Activated CD4-positive, alpha-beta memory T cell treated with anti-CD3 and anti-CD28 coated beads for 36 hours (primary cell): ENCODE measurements at places on chromosomes 2 and 18. TPM values are rescaled to one million over a fixed set of nuclear protein-coding genes. Genes with fewer than 3 reads are reported as not detected.

- H3K4me3 ChIP-seq: no peak overlapping the region
- H3K27ac ChIP-seq: no peak overlapping the region
- no peaks in the 10 kb centered on the region for H3K36me3 ChIP-seq
Measured at GRCh38 chr2:234061624-234062257, 11.2 kb downstream of the SPP2 start.

- no peak overlapping the region for H3K4me3 ChIP-seq
- H3K4me1 ChIP-seq: no peaks in the 10 kb centered on the region
- H3K27me3 ChIP-seq: peaks cover 4% of the 10 kb centered on the region
- DNase-seq: no peak
- no peaks in the 10 kb centered on the region for H3K36me3 ChIP-seq
- no peak overlapping the region for H3K27ac ChIP-seq
Measured at GRCh38 chr18:32243358-32243757, 53.5 kb downstream of the MEP1B start.

DNA sequence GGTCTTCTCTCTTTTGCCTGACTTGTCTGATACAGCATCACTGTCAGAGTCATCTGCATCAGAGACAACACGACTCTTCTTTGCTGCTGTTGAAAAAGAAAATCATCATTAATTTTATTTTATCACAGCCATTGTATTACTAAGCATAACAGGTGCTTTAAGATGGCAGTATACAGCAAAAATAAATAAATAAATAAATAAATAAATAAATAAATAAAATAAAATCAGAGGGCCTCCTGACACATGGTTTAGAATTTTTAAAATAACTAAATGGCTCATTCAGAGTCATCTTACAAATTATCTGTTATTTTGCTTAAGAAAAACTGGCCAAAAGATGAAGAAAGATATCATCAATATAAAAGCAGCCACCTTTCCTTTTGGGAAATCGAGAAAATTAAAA is 22.8 kb downstream of the IWS1 start:
- H3K27me3 ChIP-seq: no peaks in the 10 kb centered on the region
- H3K36me3 ChIP-seq: peaks cover 52% of the 10 kb centered on the region
- H3K4me1 ChIP-seq: peaks cover 29% of the 10 kb centered on the region
- no peak overlapping the region for H3K27ac ChIP-seq
- no peak overlapping the region for H3K4me3 ChIP-seq
- no peak for DNase-seq

DNA sequence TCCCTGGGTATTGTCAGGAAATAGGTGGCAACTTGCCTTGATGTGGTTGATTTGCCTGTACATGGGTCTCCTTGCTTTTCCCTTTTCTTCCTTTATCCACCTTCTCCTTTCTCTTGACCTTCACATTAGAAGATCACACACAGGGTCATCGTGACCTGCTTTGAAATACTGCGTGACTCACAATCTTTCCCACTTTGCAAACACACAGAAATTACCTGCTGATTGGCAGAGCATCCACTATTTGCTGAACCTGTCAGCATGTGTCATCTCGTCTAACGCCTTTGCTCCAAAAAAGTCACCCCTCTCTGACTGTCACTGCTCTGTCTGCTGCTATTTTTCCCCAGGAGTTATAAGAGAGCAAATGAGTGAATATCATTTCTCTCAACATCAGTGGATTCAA is 60.8 kb downstream of the MYO3B start:
- no peak overlapping the region for H3K4me3 ChIP-seq
- peaks cover 14% of the 10 kb centered on the region for H3K27me3 ChIP-seq
- DNase-seq: no peak
- H3K4me1 ChIP-seq: no peaks in the 10 kb centered on the region

- no peak overlapping the region for H3K4me3 ChIP-seq
- H3K27ac ChIP-seq: no peak overlapping the region
- H3K4me1 ChIP-seq: no peaks in the 10 kb centered on the region
- no peaks in the 10 kb centered on the region for H3K36me3 ChIP-seq
- H3K27me3 ChIP-seq: peaks cover 3% of the 10 kb centered on the region
- no peak for DNase-seq
Measured at GRCh38 chr18:21305621-21306020, 63.6 kb downstream of the GREB1L start.

GRCh38 chr2:135186054-135186453 is 134.0 kb downstream of the RAB3GAP1 start:
- peaks cover 5% of the 10 kb centered on the region for H3K36me3 ChIP-seq
- no peak overlapping the region for H3K27ac ChIP-seq
- no peaks in the 10 kb centered on the region for H3K27me3 ChIP-seq
- DNase-seq: no peak

GRCh38 chr2:109679626-109680025 is 65.5 kb downstream of the SOWAHC start:
- no peak overlapping the region for H3K27ac ChIP-seq
- no peak overlapping the region for H3K4me3 ChIP-seq
- no peak for DNase-seq
- H3K4me1 ChIP-seq: no peaks in the 10 kb centered on the region

DNA sequence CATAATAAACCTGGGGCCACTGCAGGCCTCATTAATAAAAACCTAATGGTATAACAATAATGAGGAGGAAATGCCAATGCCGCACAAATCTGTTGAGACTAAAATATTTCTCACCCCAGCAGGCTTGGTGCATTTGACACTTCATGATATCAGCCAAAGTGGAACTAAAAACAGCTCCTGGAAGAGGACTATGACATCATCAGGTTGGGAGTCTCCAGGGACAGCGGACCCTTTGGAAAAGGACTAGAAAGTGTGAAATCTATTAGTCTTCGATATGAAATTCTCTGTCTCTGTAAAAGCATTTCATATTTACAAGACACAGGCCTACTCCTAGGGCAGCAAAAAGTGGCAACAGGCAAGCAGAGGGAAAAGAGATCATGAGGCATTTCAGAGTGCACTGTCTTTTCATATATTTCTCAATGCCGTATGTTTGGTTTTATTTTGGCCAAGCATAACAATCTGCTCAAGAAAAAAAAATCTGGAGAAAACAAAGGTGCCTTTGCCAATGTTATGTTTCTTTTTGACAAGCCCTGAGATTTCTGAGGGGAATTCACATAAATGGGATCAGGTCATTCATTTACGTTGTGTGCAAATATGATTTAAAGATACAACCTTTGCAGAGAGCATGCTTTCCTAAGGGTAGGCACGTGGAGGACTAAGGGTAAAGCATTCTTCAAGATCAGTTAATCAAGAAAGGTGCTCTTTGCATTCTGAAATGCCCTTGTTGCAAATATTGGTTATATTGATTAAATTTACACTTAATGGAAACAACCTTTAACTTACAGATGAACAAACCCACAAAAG is 580.9 kb upstream of the TMEFF2 start:
- H3K4me3 ChIP-seq: no peak overlapping the region
- H3K4me1 ChIP-seq: no peaks in the 10 kb centered on the region
- DNase-seq: no peak
- H3K27me3 ChIP-seq: no peaks in the 10 kb centered on the region
- H3K27ac ChIP-seq: no peak overlapping the region
- H3K36me3 ChIP-seq: no peaks in the 10 kb centered on the region

DNA sequence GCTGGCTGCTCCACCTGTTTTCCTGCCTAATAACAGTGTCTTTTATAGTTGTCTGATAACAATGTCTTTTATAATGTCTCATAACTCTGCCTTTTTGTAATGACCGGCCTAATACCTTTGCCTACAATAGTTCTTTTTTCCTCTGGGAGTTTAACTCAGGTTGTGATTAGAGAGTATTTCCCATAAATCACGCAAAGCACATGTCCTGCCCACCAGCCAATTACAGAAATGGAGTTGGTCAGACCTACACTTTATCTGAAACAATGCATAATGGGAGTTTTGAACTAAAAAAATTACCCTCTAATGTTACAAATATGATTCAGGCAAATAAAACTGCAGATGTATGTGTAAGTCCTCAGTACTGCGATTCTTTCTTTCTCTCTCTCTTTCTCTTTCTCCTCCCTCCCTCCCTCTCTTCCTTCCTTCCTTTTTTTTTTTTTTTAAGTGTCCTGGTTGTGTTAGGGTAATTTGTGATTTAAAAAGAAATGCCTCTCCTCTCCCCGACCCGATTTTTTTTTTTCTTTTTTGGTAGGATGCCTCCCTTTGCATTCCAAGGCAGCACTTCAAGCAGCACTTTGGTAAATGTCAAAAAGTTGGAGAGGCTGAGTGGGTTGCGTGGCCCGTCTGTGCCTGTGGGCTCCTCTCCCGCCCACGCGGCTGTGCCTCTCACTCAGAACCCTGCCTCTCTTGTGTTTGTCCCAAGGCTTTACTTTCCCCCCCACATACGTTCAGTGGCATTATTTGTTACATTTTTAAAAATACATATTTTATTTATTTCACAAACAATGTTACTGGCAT is 147.3 kb downstream of the AGAP1 start:
- no peak overlapping the region for H3K27ac ChIP-seq
- no peak overlapping the region for H3K4me3 ChIP-seq
- H3K36me3 ChIP-seq: no peaks in the 10 kb centered on the region
- DNase-seq: no peak
- H3K27me3 ChIP-seq: peaks cover 11% of the 10 kb centered on the region

DNA sequence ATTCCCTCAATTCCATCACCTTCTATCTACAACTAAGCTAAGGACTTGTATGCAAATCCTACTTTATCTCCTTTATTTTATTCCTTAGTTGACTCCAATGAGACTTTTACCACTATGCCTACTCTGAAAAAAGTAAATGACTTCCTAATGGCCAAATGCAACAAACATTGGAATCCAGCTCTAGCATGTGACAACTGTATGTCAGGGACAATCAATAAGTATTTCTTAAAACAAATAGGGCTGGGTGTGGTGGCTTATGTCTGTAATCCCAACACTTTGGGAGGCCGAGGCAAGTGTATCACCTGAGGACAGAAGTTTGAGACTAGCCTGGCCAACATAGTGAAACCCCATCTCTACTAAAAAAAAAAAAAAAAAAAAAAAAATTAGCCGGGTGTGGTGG is 21.8 kb downstream of the METTL4 start:
- DNase-seq: no peak
- H3K36me3 ChIP-seq: peaks cover 19% of the 10 kb centered on the region
- H3K27ac ChIP-seq: no peak overlapping the region
- H3K4me1 ChIP-seq: peaks cover 7% of the 10 kb centered on the region
- no peaks in the 10 kb centered on the region for H3K27me3 ChIP-seq

The SERPINB3 gene
- not detected for total RNA-seq

The NEB gene
- total RNA-seq: 0.05 TPM

The NOSTRIN gene
- total RNA-seq: not detected

The GPR75 gene
- 0.48 TPM for total RNA-seq

The POU3F3 gene
- not detected for total RNA-seq

The SPATA3 gene
- total RNA-seq: 0.24 TPM
